ENCODE measurements at places on chromosomes 2 and 18. TPM values are rescaled to one million over a fixed set of nuclear protein-coding genes. Genes with fewer than 3 reads are reported as not detected.

- no peak for DNase-seq
Measured at GRCh38 chr18:49838381-49838780, 25.0 kb upstream of the ACAA2 start.

GRCh38 chr2:171810422-171811244, 83.4 kb downstream of the SLC25A12 start:
- peak; percentile 69 for DNase-seq

DNA sequence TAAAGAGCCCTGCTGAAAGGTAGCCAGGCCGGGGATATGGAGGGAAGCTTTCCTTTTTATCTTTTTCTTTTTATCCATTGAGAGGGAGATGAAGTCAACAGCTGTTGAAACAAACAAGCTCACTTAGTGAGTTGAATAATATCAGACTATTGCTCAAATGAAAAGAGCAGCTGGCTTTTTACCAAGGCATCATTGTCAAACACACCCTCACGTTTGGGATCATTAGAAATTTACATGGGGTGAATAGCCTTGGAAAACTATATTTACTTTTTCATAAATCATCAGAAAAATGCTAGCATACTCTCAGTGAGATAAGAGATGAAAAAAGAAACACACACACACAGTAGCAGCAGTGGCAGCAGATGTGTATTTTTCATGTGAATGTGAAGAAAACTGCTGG, 71.5 kb upstream of the HNMT start:
- DNase-seq: no peak

ITPRIPL1 gene
- 6.3 TPM for total RNA-seq

- no peak for DNase-seq
Measured at GRCh38 chr2:10217489-10218435, 84.9 kb upstream of the HPCAL1 start.
